ENCODE measurements at places on chromosomes 1 and 21.

DNA sequence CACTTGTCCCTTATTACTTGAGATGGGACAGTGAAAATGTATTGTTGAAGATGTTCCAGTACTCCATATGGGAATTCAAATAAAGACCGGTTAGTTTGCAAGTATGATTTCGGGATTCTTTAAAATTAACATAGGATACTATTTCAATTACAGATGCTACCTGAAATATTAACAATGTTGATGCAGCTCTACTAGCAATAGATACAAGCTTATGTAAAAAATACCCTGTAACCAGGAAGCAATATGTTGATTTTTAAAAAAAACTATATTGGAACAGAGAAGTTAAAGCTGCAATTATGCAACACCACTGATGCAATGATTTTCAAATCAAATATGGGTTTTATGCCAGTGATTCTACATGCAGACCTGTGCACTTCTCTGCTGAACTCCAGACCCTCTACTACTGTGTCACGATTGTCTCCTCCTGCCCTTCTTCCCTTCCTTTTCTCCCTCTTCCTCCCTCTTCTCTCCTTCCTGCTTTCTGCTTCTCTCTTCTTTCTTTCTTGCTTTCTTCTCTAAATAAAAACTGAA lies 179.2 kb downstream of the ATP6V1G3 start:
- DNase-seq, result no peak

GRCh38 chr1:180211860-180212229 lies 18.2 kb upstream of the LHX4 start:
- DNase-seq, result no peak

GRCh38 chr1:107594536-107594935 lies 370.4 kb downstream of the VAV3 start:
- DNase-seq, result no peak

GRCh38 chr1:119372503-119373086 lies 4.0 kb downstream of the HAO2 start:
- DNase-seq, result no peak

GRCh38 chr1:182629499-182630096 lies 25.4 kb upstream of the RGS16 start:
- no peak for DNase-seq

- no peak for DNase-seq
Measured at GRCh38 chr1:226640321-226641136, 92.0 kb downstream of the STUM start.

DNA sequence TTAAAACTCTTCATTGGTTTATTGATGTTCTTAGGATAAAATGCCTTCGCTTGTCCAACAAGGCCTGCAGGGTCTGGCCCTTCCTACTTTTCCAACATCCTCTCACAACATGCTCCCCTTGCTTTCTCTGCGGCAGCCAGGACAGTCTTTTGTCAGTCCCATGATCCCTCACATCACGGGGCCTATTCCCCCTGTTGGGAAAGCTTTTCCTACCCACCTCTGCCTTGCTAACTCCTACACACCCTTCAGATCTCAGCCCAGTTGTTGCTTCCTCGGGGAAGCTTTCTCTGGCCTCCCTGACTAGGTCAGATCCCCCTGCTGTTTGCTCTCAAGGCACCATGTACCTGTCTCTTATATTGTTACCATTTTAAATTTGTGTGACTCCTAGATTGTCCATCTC lies 19.0 kb downstream of the DLGAP3 start:
- no peak for DNase-seq

GRCh38 chr21:44792702-44793591 lies 8.7 kb downstream of the UBE2G2 start:
- DNase-seq, result peak; percentile 83

- peak; percentile 58 for DNase-seq
Measured at GRCh38 chr1:218496561-218496960, 151.4 kb downstream of the TGFB2 start.

DNA sequence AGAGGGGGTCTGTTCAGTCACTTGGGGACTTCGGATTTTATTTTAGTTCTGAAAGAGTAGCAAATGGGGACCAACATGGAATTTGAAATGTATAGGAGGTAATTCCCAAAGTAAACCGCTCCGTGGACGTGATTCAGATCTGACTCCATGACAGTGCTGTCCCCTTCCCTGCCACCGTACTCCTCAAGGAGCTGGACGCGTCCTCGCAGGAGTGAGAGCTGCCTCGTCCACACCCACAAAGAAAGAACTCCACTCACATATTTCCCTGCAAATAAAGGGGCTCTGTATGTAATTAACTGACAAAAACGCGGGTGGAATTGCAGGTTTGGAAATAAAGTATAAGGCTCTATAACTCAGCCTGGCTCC lies 183.6 kb downstream of the ETS2 start:
- no peak for DNase-seq

GRCh38 chr1:22506130-22506692 lies 54.6 kb downstream of the ZBTB40 start:
- DNase-seq, result no peak

GRCh38 chr1:41812453-41812852 lies 106.3 kb downstream of the HIVEP3 start:
- peak; percentile 55 for DNase-seq

GRCh38 chr1:2442661-2443060 lies 30.3 kb upstream of the PEX10 start:
- no peak for DNase-seq

DNA sequence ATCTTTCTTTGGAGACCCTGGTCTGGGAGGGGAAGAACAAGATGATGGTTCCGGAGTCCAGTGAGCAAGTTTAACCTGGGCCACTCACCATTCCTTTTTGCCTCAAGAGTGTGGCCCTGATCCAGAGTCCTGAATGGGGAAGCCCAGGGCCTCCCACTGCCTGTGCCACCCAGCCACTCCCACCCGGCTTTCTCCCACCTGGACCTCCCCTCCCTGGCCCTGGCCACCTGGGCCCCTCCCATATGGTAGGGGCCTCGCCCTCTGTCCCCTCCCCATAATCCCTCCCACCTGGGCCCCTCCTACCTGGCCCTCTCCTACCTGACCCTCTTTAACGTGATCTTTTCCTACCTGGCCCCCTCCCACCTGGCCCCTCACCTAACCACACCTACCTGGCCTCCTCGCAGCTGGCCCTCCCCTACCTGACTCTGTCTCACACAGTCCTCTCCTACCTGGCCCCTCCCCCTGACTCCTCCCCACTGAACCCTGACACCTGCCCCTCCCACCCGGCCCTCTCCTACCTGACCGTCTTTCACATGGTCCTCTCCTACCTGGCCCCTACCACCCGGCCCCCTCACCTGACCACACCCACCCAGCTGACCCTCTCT lies 220.7 kb upstream of the VAMP3 start:
- DNase-seq, result no peak

DNA sequence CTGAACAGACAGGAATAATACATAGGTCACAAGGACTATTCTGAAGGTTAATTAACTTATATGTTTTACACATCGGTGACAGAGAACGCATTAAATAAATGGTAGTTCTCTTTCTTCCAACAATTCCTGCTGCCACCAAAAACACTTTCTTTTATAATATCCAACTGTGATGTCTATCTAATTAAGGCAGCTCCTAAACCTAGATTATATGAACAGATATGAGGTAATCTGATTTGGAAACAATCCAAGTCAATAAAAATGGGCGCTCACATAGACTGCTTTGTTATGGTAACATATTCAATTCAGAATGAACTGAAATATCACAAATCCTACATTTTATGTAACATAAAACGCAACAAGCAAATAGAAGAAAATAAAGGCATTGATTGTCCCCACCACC lies 16.0 kb downstream of the CYYR1 start:
- no peak for DNase-seq

Data from hepatic stellate cell (primary cell).